Activated T-helper 1 cell treated with anti-CD3 and anti-CD28 coated beads, Interleukin-12 subunit alpha, Interleukin-12 subunit beta, Interleukin-2, Interleukin-4 antibody, amounts not matched to agents 30 ng/mL and 10 ng/mL and 1 ng/mL, durations not matched to agents 14 hours and 24 hours and 36 hours (primary cell): ENCODE measurements at places on chromosomes 4 and X.
A peak's percentile ranks its signal among the peaks of the same experiment; 100 is the strongest.

DNA sequence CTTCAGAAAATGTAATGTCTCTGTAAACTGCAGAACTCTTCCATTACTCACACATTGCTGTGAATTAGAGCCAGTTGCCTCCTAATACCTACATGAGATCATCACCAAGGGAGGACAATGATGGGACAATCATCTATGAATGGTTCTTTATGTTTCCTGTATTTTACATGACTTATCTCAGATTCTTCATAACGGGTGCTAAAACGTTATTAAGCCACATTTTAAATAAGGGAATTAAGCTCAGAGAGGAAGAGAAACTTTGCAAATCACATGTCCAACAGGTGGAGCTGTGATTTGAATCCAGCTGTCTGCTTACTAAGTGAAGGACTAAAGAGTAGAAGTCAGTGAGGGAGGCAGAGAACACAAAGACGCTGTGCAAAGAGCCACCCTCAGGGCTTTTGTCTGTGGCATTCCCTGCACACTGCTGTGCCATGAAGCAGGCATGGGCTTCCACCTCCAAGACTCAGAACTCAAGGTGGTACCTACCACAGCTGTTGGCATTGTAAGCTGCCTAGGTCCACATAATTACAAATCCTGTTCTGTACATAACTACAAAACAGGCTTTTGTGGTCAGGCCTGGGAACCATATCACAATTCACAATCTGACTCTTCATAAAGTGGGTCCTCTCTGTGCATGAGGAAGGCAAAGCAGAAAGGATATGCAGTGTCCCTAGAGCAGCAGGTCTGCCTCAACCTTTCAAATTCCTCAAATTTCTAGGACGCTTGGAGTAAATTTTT is 12.8 kb downstream of the TBC1D9 start:
- DNase-seq: no peak

- DNase-seq: no peak
These were observed 82.3 kb upstream of the MXRA5 start for GRCh38 chrX:3428792-3429191.

DNA sequence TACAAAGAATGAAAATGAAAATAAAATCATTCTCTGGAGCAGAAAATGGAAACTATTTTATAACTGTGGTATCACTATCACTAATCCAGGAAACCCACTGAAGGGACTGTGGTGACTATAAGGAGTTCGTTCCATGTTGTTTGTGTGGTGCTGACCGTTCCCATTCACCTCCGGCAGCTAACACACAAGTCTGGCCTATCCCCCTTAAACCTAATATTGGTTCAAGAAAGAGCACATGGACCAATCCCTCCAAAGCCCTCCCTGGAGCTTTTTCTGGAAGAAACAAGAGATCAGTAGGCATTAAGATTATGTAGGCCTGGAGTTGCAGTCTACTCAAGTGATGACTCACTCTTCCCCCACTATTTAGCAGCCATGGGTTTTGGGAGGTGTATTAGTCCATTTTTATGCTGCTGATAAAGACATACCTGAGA is 25.9 kb upstream of the FAM241A start:
- peak; percentile 21 for DNase-seq

DNA sequence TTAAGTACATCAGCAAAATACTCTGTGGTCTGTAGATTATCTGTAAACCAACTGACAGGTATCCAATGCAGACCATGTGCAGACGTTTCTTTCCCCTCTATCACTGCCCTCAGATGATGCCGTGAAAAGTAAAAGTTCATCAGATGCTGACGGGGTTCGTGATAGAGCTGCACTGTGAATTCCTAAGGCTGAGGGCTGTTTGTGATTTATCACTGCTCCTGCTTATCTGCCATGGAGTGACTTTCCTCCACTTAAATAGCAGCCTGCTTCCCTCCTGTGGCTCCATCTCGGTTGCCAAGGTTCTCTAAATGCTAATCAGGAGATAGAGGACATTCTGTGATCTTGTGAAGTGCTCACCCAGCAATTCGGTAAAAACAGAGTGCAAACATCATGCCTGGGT is 89.3 kb upstream of the SRD5A3 start:
- no peak for DNase-seq

DNA sequence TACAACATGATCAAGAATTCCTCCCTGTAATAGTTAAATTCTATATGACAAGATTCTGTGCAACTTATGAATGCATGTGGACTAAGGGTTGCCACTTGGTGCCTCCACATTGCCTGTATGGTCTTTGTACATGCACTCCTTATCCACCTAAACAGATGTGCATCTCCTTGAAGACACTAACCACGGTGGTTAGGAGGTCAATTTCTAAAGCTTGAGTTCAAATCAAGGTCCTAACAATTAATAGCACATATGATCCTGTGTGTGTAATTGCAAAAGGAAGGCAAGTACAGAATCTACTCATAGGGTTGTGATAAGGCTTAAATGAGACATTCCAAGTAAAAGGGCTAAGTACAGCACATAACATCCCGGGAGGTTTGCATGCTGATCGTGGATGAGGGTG is 1.5 kb upstream of the IL21 start:
- no peak for DNase-seq

GRCh38 chr4:87052615-87053014 is 117.8 kb downstream of the AFF1 start:
- DNase-seq: no peak

GRCh38 chr4:129738175-129738574 is 642.2 kb downstream of the C4orf33 start:
- no peak for DNase-seq

GRCh38 chr4:114857831-114858230 is 255.6 kb downstream of the NDST4 start:
- no peak for DNase-seq

DNA sequence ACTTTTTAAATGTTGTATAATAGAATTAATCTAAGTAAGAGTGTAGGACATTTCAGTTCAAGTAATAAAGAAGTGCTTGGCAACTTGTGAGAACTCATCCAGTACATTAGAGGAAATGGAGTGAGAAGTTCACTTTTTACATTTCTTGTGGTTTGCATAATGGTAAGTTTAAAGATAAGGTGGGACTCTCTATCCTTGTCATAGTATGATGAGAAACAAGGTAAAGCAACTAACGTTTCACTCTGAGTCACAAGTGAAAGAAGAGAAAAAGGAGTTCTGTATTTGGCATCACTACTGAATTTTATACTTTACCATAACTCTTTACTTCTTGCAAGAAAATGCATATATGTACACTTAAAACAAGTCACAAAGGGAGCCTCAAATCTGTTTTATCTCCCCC is 219.4 kb downstream of the SLC4A4 start:
- DNase-seq: no peak
